ENCODE measurements at places on chromosomes 2 and 18.

DNA sequence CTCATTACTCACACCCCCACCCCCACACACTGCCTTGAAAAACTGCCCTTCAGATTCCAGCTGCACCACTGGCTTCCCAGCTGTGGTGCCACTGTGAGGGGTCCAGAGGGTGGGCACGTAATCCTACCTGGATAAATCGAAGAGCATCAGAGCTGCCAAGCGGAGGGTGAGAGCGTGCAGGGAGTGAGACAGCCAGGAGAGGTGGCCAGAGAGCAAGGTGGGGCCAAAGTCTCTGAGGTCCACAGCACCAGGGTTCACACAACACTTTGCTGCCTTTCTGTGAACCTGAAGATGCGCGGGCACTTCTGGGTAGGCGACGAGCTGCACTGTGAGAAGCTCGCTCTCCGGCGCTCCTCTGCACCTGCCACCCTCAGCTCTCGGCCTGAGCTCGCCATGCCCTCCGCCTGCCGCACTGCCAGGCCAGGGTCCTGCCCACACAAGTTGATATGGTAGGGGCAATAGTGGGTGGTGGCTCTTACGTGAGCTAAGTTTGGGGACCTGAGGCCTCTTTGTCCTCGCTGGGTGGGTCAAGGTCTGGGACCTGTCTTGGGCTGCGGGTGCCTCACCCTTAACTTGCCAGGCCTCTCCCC is 83.9 kb downstream of the MARCO start:
- no peak for DNase-seq

- DNase-seq: no peak
Measured at GRCh38 chr18:35851286-35851970, 121.1 kb upstream of the RMP24 start.

DNA sequence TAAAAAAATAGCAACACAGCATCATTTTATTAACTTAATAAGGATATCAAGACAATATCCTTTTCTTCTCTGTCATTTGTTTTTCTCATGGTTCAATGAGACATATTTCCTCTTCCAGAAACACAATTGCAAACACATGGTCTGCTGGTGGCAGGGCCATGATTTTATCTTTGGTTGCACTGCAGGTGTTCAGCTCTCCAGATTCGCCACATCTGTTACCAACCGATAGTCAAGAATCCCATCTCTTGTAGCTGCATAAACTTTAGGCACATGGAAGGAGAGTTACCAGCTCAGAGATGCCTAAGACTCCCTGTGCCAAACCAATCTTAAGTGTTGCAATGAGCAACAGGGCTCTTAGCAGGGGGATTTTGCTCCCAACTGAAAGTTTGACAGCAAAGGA is 1303.2 kb upstream of the CELF4 start:
- no peak for DNase-seq

DNA sequence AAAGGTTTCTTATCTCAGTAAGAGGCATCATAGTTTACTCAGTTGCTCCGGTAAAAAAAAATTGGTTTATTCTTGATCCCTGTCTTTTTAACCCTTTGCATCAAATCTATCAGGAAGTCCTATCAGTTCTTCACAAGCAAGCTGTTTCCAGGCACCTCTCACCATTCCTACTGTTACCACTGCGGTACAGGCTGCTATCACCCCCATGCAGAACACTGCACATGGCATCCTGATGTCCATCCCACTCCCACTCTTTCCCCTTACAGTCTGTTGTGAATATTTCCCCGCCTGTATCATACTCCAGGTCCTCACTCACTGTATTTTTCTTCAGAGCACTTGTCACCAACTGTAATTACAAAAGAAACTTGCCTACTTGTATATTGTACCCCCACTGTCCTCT is 5.3 kb upstream of the CNRIP1 start:
- no peak for DNase-seq

DNA sequence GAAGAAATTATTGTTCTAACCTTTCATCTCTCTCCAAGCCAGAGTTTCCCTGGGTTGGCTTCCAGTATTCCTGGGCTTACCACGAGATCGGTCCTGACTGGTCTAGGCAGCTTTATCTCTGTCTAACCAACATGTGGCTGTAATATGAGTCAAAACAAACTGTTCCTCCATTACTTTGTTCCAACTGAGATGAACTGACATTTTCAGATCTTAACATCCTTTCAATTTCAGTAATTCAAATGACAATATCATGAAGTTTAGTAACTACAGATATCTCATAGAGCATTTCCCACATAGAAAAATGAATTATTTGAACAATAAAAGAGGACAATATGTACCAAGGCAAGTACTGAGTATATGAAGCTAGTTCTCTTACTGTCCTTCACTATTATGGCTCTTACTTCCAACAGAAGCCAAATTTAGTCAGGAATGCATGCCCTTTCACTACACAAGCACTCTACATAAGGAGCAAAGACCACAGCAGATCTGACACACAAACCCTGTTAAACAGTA is 15.5 kb downstream of the SLC25A12 start:
- DNase-seq: peak; percentile 40

- DNase-seq: peak; percentile 9
Measured at GRCh38 chr2:178700922-178701342, 106.3 kb downstream of the TTN start.

DNA sequence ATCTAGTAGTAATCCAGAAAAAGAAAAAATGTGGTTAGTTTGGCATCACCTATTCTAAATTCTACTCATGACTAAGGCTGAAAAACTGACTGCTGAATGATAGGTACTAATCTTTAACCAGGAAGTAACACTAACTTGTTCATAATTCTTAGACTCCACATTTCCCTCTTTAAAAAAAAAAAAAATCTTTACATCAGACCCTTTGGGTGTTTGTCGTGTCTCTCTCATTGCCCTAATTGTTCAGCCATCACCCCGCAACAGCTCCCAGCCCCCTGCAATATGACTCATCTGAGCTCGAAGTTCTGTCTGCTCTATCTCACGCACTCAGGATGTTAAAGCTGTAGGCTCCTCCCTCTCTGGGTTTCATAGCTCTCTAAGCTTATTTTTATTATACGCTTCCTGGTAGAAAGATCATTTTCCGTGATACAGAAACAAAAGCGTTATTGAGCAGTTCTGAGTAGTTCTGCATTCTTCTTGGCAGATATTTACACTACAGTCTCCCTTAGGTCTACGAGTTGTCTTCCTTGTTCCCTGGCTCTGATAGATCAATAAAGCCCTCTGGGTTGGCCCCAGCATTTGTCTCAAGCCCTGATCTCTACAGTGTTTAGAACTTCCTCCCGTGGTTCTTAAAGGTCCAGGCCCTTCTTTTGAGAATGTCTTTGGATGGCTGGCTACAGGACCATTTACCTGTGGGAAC is 95.6 kb downstream of the TNFRSF11A start:
- peak; percentile 91 for DNase-seq

GRCh38 chr18:57208047-57208446 is 61.2 kb downstream of the BOD1L2 start:
- DNase-seq: no peak

GRCh38 chr18:9933865-9934264 is 20.0 kb downstream of the VAPA start:
- no peak for DNase-seq

- no peak for DNase-seq
Measured at GRCh38 chr2:101089419-101089818, 61.8 kb downstream of the TBC1D8 start.

- peak; percentile 49 for DNase-seq
Measured at GRCh38 chr18:62660691-62661090, 54.6 kb upstream of the PHLPP1 start.

- no peak for DNase-seq
Measured at GRCh38 chr18:27772081-27772480, 404.8 kb downstream of the CDH2 start.

DNA sequence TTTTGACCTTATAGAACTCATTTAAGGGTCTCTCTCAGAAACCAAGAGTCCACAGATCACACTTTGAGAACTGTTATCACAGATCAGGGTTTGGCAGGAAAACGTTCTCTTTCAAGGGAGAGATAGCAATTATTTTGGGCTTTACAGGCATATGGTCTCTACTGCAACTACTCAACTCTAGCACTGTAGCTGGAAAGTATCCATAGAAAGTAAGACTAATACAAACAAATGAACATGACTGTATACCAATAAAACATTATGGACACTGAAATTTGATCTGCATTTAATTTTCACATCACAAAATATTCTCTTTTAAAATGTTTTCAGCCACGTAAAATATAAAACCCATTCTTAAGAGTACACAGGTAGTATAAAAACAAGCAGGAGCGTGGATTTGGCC is 100.5 kb downstream of the TRIP12 start:
- peak; percentile 27 for DNase-seq

GRCh38 chr2:108982259-108982679 is 6.8 kb downstream of the EDAR start:
- DNase-seq: no peak

DNA sequence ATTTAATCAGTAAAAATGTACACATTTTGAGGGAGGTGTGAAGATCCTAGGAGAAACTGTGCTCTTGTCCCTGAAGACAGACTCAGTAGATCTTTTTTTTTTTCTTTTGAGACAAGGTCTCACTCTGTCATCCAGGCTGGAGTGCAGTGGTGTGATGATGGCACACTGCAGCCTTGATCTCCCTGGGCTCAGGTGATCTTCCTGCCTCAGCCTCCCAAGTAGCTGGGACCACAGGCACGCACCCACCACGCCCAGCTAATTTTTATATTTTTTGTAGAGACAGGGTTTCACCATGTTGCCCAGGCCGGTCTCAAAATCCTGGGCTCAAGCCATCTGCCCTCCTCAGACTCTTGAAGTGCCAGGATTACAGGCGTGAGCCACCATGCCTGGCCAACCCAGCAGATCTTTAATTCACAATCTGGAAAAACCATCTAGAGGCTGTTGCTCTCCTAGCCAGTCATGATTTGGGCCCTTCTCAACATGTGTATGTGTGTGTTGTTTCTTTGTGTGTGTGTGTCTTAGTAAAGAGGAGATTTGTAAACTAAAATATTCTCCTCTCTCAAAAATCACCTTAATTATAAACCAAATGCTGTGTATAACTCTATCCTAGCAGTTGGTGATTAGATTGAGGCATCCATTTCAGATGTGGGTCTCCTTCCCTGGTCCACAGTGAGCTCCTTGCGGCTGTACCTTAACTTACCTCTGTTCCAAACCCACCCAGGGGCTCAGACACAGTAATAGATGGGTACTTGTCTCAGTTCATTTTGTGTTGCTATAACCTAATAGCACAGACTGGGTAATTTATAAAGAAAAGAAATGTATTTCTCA is 3.9 kb upstream of the MYCN start:
- no peak for DNase-seq

DNA sequence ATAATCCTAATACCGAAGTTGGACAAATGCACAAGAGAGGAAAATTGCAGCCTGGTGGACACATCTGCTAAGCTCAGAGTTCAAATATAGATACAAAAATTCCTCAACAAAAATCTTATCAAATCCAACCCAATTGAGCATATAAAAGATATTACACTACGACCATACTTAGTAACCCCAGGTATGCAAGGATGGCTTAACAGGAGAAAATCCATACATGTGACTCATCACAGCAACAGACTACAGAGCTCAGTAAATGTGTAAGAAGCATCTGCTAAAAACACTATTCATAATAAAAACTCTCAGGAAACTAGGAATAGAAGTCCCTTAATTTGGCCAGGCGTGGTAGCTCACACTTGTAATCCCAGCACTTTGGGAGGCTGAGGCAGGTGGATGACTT is 28.3 kb downstream of the HS6ST1 start:
- peak; percentile 22 for DNase-seq

DNA sequence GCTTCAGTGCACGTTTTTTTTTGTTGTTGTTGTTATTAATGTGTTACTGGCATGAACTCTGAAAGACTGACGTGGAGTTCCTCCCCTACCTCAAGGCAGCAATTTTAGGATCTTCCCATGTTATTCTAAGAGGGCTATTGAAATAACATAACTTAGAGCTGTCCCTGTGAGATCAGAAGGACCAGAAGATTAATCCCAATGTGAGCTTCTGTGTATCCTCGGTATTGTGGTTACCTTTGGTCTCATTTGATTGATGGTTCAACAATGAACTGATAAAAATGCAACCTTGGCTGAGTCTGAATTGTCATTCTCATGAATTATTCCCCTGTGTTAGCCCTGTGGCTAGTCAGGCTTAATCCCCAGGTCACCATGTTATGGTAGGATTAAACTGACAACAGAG is 394.1 kb downstream of the TRIB2 start:
- no peak for DNase-seq

- no peak for DNase-seq
Measured at GRCh38 chr2:2769481-2770431, 438.7 kb upstream of the MYT1L start.

GRCh38 chr2:236915186-236915585 is 170.5 kb upstream of the COPS8 start:
- no peak for DNase-seq

DNA sequence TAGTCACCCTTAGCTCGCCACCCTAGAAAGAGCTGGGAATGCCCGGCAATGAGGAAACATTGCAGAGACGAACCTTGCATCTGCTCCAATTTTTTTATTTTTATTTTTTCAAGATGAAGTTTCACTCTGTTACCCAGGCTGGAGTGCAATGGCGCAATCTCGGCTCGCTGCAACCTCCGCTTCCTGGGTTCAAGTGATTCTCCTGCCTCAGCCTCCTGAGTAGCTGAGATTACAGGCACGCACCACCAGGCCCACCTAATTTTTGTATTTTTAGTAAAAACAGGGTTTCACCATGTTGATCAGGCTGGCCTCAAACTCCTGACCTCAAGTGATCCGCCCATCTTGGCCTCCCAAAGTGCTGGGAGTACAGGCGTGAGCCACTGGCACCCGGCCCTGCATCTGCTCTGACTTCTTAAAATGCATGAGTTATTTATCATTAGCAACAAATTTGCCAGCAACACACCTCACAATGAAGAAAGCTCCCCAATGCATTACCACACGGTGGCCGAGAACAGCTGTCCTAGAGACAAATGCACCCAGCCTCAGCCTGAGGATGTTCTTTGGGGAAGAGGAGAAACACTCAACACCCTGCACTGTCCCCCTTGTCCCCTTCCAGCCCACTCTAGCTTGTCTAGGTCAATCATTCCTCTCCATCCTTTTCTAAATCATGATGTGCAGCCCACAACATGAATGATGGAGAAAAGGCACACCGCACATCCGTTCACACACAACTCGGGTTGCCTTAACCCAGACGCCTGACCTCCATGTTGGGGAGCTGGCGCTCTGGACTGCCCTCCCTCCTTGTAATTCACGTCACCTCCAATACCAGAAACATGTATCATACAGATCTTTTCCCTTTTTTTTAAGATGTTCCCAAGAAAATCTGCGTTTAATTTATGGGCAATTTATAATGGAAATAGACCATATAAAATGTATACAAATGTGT is 46.9 kb downstream of the TTC32 start:
- DNase-seq: no peak

GRCh38 chr2:240112914-240113690 is 23.0 kb downstream of the COPS9 start:
- DNase-seq: no peak

DNA sequence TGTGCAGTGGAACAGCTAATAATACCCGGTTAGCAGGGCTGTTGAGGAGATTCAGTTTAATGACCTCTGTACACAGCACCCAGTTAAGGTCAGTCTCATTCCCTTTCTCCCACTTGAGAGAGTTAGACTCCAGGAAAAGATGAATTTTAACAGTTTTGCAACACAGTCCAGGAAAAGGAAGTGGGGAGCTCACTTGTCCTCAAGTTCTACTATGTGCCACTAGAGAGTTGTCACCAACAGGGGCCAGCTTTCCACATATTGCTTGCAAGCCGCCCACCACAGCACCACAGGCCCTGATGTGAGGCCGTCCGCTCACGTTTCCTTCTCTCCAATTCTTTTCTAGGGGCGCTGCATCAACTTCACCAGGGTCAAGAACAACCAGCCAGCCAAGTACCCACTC is 142.1 kb downstream of the GFPT1 start:
- DNase-seq: no peak
